ENCODE measurements at places on chromosomes 3 and 15.

- DNase-seq = no peak
Measured at GRCh38 chr15:99335508-99335907, 84.2 kb downstream of the LRRC28 start.

DNA sequence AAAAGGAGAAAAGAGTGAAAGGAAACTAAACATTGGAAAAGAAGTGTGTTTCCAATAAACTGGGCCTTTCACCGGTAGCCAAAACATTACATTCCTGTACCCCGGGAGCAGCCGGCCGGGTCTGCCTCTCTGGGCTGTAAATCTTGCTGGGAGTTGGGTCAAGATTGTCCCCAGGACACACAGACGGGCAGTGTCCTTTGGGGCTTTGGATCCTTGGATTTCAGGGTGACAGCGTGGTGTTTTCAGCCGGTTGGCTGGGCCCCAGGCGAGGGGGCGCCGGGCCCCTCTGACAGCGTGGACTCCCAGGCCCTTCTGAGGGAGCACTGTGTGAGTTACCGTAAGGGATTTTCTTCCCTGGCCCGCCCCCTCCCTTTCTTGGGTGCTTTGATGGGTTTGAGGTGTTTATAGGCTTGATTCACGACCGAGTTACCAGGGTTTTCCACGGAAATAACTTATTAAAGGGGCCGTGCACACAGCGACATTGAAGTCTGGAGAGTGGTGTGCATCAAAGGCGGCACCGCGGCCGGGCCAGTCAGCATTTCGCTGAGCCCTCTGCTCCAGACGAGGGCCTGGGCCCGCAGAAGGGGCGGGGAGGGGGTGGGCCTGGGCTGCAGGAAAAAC lies 27.4 kb downstream of the SMAD6 start:
- no peak for DNase-seq

DNA sequence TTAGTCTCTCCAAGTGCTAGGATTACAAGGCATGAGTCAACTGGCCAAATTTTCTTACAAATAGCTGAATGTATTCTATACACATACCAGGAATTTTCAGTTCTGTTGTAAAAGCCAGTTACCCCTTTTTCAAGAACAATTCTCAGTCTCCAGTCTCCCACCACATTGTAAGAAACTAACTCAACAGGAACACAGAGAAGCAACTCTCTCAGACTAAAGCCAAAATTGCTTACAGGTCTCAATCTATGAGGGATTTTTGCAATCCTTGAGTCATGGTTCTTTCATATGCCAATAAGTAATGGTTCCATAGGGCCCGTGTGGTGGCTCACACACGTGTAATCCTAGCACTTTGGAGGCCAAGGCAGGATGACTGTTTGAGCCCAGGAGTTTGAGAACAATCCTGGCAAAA lies 8.5 kb downstream of the IP6K2 start:
- DNase-seq = no peak

- DNase-seq = peak; percentile 46
Measured at GRCh38 chr3:129599607-129600006, 6.9 kb downstream of the PLXND1 start.

DNA sequence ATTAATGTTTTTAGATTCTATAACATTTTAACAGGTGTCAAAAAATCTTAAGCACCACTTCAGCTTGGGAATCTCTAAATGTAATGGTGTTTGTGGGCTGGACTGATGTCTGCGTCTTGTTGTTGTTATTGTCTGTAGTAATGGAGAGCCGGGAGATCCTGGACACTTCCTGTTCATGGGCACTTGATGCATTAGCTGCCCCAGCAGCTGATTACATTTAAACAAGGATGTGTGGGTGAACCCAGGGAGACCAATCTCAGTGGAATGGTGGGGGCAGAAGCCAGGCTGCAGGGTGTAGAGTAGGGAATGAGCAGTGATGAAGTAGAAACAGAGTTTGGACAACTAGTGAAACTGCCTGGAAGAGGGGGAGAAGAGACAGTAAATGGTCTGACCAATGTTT lies 7.8 kb downstream of the CCR5AS start:
- no peak for DNase-seq

DNA sequence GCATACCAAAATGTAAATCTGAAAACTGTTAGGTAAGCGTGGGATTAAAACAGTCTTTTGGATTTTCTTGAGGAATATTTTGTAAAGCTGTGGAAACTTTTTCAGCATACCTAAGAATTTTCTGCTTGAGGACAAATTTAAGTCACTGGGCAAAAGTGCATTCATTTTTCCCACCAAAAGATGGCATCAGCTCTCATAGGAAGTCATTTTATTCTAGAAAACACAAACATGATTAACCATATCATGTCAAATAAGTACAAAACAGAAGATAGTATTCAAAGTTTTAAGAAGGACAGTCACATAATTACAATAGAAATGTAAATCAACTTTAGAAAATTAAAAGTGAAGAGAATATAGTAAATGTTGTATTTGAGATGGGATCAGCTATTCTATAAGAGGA lies 63.5 kb downstream of the SLC49A4 start:
- DNase-seq = no peak

All from C1 segment of cervical spinal cord (tissue), 14 donors.